ENCODE measurements at places on chromosomes 6 and 20. TPM values are rescaled to one million over a fixed set of nuclear protein-coding genes. Genes with fewer than 3 reads are reported as not detected.

The CST5 gene
- not detected for total RNA-seq

The EGFL8 gene
- 11.1 TPM for total RNA-seq

The MRPL2 gene
- total RNA-seq, result 45.9 TPM

The SLC2A10 gene
- not detected for total RNA-seq

The C6orf141 gene
- 0.46 TPM for total RNA-seq

The SEL1L2 gene
- total RNA-seq, result not detected

Data from activated naive CD4-positive, alpha-beta T cell treated with anti-CD3 and anti-CD28 coated beads, Interleukin-2, amount 10 ng/mL, durations not matched to agents 5 hours and 36 hours (primary cell).